ENCODE measurements at places on chromosomes 12 and 14. TPM values are rescaled to one million over a fixed set of nuclear protein-coding genes. Genes with fewer than 3 reads are reported as not detected.

DNA sequence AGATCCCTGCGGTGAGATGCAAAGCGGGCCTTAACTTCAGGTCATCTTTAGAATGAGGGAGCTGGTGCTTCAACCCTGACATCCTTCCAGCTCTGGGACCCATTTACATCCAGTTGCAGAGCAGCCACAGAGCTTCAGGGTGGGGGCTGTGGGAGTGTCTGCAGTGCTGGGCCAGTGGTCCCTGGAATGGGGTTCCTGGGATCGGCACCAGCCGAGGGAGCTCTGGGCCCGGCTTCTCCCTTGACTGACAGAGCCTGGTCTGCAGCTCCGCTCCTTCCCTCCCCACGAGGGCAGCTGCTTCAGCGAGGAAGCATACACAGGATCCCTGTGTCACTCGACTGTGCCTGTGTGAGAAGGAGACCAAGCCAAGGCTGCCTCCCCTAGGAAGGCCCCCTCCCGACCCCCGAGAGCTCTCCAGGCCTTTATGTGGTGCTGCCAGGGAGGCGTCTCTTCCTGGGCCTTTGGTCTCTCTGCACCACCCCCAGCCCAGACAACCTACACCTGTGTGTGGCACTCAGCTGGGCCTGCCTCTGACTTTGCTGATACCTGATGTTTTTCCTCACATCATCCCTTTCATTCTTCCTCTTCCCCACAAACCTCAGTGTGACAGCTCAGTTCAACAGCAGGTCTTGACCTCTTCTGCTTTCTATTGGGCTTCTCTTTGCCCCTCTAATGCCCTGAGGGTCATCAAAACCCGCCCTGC lies 48.1 kb upstream of the RIN3 start:
- peaks cover 7% of the 10 kb centered on the region for H3K4me1 ChIP-seq
- H3K27ac ChIP-seq: no peak overlapping the region
- no peaks in the 10 kb centered on the region for H3K36me3 ChIP-seq
- no peak for DNase-seq
- no peak overlapping the region for H3K4me3 ChIP-seq
- H3K27me3 ChIP-seq: no peaks in the 10 kb centered on the region

GRCh38 chr12:55043542-55043941 lies 23.8 kb downstream of the NEUROD4 start:
- H3K4me3 ChIP-seq: no peak overlapping the region
- DNase-seq: no peak
- H3K36me3 ChIP-seq: no peaks in the 10 kb centered on the region
- no peak overlapping the region for H3K27ac ChIP-seq
- H3K4me1 ChIP-seq: no peaks in the 10 kb centered on the region

The P2RX2 gene
- total RNA-seq: not detected

GRCh38 chr14:74501135-74501614 lies 7.6 kb downstream of the ISCA2 start:
- peaks cover 16% of the 10 kb centered on the region for H3K36me3 ChIP-seq
- no peak overlapping the region for H3K27ac ChIP-seq
- peaks cover 14% of the 10 kb centered on the region for H3K4me1 ChIP-seq
- no peaks in the 10 kb centered on the region for H3K27me3 ChIP-seq
- DNase-seq: peak; percentile 63

The AMIGO2 gene
- 32.6 TPM for total RNA-seq

The KRT2 gene
- total RNA-seq: not detected

The KRT78 gene
- total RNA-seq: not detected

The AICDA gene
- total RNA-seq: not detected

The KRT72 gene
- not detected for total RNA-seq

DNA sequence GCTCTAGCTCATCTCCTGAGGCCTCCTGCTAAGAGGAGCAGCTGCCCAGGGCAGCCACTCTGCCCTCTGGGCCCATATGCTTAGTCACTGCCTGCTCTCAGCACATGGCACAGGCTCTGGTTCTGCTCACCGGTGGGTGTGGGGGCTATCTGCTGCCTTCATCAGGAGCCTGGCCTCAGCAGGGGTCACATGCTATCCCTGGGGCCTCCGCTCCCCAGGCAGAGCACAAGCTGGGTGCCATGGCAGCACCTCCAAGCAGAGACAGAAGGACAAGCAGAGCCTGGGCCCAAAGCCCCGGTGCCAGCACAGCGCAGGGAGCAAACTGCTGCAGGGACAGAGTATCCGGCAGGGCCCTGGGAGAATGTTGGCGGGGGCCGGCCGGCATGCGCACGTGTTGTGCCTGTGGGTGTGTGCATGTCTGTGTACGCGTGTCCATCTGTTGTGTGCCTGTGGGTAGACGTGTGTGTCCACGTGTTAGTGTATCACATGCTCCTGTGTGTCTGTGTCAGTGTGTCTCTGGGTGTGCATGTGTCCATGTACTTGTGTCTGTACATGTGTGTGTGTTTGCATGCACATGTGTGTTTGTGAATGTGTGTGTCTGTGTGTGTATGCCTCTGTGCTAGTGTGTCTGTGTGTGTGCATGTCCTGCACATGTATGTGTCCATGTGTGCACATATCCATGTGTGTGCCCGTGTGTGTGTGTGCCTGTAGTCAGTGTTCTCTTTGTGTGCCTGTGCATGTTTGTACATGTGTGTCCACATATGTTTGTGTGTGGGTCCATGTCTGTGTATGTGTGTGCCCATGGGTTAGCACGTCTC lies 326.9 kb downstream of the TMEM121 start:
- H3K27me3 ChIP-seq: no peaks in the 10 kb centered on the region
- peaks cover 7% of the 10 kb centered on the region for H3K36me3 ChIP-seq
- H3K4me3 ChIP-seq: no peak overlapping the region
- H3K27ac ChIP-seq: no peak overlapping the region
- no peak for DNase-seq

DNA sequence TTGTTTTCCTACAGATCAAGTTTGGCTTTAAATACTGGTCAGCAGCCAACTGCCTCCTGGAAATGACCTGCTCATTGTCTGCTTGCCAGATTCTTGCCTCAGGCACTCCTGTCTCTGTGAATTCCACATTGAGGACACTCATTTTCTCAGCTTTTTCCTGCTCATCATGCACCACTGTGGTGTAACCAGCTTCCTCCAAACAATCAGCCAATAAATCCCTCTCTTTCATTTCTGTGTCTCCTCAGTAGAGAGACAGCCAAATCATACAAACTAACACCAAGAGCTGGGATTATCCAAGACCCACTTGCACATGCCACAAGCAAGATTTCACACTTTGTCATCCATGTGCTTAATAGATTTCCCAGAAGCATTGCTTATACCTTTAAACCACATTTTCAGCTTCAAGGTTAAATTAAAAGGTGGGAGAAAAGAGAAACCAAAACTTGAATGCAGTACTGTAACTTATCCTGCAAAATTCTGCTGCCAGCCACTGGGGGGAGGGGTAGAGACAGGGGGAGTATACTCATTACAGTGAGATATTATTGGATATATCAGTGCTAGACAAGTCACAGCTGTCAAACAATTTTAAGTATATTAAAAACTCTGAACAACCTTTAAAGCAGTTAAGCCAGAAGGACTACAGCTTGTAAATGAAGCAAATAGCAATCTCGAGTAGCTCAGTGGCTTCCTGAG lies 105.0 kb downstream of the PPP2R5E start:
- peak; percentile 99 for DNase-seq
- peak overlapping the region; percentile 66 for H3K4me3 ChIP-seq
- H3K27ac ChIP-seq: peak overlapping the region; percentile 95
- peaks cover 13% of the 10 kb centered on the region for H3K36me3 ChIP-seq

The KLHDC1 gene
- total RNA-seq: 0.52 TPM

DNA sequence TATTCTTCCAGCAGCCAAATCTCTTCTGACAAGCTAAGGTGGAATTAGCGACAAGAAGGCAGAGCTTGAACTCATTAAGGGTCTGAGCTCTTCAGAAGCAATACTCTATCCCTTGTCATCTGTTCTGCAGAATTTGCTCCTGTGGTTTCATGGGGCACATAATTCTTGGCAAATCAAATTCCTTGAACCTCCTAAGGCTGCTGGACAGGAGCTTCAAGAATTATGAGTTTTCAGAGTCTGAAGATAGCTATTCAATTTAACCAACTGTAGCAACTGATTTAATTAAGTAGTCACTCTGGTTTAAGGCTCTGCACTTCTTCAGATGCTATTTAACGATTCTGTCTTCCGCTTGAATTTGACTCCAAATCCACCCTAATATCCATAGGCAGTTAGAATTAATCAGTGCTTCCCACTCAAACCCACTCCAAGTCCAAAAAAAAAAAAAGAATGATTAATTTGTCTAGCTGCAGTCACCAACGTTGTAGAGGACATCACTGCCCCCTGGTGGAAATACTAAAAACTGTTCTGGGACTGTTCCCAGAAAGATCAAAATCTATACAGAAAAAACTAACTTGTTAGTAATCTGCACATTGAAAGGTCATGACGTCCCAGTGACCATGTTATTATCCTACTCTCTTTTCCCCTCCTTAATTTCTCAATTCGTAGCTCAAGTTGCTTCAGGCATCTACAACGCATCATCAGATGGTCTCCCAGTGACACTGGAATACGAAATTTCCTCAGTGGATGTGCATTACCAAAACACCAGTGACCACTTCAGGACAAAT lies 169.9 kb downstream of the KIF21A start:
- H3K36me3 ChIP-seq: no peaks in the 10 kb centered on the region
- DNase-seq: peak; percentile 67
- peaks cover 8% of the 10 kb centered on the region for H3K4me1 ChIP-seq
- H3K27ac ChIP-seq: no peak overlapping the region
- H3K27me3 ChIP-seq: no peaks in the 10 kb centered on the region

DNA sequence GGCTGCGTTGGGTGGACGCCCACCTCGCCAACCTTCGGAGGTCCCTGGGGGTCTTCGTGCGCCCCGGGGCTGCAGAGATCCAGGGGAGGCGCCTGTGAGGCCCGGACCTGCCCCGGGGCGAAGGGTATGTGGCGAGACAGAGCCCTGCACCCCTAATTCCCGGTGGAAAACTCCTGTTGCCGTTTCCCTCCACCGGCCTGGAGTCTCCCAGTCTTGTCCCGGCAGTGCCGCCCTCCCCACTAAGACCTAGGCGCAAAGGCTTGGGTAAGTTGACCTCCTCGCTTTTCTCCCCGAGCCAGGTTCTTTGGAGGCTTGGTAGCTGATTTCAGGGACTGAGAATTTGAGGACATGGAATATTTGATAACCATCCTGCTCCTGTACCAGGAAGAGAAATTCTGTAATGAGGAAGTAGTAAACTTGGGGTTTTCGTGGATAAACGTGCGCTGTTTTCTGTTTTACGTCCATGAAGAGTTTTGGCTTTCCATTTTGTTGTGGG lies 530 bp downstream of the APAF1 start:
- no peaks in the 10 kb centered on the region for H3K27me3 ChIP-seq
- H3K36me3 ChIP-seq: peaks cover 14% of the 10 kb centered on the region
- peak; percentile 41 for DNase-seq
- peak overlapping the region; percentile 93 for H3K27ac ChIP-seq

The RPS6KL1 gene
- 12.3 TPM for total RNA-seq

- H3K36me3 ChIP-seq: peaks cover 4% of the 10 kb centered on the region
- H3K27me3 ChIP-seq: no peaks in the 10 kb centered on the region
- no peak overlapping the region for H3K27ac ChIP-seq
- no peak overlapping the region for H3K4me3 ChIP-seq
- no peaks in the 10 kb centered on the region for H3K4me1 ChIP-seq
Observed at GRCh38 chr12:89414322-89414721, 62.0 kb upstream of the DUSP6 start.

DNA sequence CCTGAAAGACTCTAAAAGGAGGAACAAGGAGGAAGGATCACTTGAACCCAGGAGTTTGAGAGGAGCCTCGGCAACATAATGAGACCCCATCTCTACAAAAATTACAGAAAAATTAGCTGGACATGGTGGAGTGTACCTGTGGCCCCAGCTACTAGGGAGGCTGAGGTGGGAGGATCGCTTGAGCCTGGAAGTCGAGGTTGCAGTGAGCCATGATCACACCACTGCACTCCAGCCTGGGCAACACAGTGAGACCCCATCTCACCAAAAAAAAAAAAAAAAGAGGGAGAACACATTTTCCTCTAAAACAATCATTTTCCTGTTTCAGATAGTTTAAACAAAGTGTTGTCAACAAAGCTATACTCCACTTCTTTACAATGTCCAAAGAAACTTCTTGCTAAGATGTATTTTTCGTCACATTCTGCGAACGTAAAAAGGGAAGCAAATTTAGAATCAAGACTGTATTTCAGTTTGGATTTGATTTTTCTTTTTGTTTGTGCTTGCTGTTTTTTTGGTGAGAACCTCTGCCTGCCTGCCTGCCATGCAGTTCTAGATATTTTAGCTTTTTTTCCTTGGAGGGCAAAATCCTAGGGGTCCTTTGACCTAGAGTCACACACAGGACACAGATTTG lies 5.1 kb downstream of the HCAR1 start:
- DNase-seq: no peak
- H3K4me3 ChIP-seq: no peak overlapping the region

The TUNAR gene
- not detected for total RNA-seq

The NEUROD4 gene
- total RNA-seq: not detected

DNA sequence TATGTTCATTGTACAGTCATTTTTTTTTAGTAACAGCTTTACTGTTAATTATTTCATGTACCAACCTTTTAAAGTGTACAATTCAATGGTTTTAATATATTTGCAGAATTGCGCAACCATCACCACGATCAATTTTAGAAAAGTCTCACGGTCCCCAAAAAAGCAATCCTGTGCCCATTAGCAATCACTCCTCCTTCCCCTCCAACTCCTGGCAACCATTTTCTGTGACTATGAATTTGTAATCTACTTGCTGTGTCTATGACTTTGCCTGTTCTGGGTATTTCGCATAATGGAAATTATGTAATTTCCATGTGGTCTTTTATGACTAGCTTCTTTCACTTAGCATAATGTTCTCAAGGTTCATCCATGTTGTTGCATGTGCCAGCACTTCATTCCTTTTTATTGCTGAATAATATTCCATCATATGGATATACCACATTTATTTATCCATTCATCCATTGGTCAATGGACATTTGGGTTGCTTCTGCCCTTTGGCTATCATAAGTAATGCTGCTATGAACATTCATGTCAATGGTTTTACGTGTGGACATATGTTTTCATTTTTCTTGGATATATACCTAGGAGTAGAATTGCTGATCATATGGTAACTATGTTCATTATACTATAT lies 9.9 kb downstream of the KICS2 start:
- peaks cover 44% of the 10 kb centered on the region for H3K36me3 ChIP-seq
- no peak overlapping the region for H3K27ac ChIP-seq
- DNase-seq: no peak
- H3K27me3 ChIP-seq: no peaks in the 10 kb centered on the region
- H3K4me3 ChIP-seq: no peak overlapping the region

Data from MCF 10A (cell line).